ENCODE measurements at places on chromosomes 5 and 9. TPM values are rescaled to one million over a fixed set of nuclear protein-coding genes. Genes with fewer than 3 reads are reported as not detected.

DNA sequence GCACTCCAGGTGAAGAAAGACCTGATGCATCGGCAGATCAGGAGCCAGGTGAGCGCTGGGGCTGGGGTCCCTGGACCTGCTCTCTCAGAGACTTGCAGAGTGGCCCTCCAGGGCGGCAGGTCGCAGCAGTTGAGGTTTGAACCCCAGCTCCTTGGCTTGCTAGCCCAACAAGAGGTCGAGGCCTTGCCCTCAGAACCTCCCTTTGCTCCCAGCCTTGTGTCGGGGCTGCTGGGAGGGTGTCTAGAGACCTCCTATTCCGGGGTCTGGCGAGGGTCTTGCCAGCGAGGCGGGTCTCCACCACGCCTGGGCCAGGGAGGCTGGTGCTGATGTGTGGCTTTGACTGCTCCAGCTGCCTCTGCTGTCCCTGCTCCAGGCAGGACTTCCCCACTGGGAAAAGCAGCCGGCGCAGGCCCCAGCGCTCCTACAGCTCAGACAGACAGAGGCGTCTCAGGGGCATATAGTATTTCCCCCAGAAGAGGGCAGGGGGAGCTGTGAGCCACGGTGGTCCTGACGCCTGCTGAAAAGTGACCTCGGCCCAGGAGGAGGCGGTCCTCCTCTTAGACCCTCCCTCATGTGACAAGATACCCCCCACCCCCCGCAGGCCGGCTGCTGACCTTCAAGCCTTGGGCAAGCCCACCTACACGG lies 38.3 kb downstream of the LRSAM1 start:
- no peak for DNase-seq

DNA sequence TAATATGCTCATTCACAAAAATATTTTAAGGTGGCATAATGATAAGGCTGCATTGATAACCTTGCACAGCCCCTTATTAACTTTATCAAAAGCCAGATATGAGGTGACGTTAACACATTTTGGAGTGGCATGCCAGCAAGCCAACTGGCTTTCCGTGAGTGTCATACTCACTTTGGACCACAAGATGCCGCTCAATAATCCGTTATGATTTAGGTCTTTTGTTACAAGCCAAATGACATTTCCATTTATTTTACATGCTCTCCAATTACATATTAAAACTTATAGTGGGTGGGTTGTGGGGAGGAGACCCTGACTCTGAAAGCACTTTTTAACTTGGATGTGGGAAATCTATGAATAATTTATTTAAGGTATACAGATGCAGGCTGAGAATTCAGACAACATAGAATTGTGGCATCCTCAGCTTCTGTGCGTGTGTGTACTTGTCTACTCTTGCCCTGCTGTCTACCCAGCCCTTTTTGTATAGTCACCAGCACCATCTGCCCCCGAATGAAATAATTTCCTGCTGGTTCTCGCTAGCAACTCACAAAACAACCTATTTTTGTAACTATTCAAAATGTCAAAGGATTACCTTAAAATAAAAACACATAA lies 305.1 kb downstream of the PSAT1 start:
- no peak for DNase-seq

GRCh38 chr9:16597136-16597535 lies 273.3 kb downstream of the BNC2 start:
- DNase-seq: no peak

DNA sequence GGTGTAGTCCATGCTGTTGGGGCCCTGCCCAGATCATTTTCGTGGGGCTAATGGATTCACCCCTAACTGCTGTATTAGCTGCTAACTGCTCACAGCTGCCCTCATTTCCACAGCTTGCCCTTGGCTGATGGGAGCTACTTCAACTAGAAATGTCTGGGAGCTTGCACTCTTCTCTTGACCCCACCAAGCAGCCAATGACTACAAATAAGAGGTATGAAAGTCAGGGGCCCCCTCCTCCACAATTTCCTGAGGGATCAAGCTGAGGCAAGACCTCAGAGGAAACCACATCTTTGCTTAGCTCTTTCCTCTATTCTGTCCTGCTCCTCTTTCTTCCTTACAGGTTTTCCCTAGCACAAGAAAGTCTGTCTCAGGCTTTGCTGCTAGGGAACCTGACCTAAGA lies 397.5 kb downstream of the MLLT3 start:
- no peak for DNase-seq

DNA sequence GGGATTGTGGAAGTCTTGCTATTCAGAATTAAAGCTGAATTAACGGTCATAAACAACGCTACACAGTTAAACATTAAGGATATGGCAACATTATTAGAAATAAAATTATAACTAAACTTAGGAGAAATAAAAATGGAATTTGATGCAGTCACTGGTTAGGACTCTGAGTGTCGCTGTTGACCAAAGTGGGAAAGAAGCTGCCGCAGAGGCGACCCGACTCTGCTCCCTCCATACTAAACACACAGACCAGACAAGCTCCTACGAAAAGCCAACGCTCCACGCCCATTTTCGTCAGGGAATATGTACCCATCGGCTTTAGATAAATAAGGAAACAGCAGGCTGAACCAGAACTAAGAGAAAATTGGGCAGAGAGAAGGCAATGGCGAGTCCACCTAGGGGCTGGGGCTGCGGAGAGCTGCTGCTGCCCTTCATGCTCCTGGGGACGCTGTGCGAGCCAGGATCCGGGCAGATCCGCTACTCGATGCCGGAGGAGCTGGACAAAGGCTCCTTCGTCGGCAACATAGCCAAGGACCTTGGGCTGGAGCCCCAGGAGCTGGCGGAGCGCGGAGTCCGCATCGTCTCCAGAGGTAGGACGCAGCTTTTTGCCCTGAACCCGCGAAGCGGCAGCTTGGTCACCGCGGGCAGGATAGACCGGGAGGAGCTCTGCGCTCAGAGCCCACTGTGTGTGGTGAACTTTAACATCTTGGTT lies at the start of gene PCDHGA5:
PCDHGA5 (plus strand) TSS at position 211 of the 709 bp plus-strand sequence; CDS start at position 380, 169 bp downstream.
- DNase-seq: no peak

GRCh38 chr9:111272581-111272980 lies 57.4 kb downstream of the OR2K2 start:
- DNase-seq: no peak

DNA sequence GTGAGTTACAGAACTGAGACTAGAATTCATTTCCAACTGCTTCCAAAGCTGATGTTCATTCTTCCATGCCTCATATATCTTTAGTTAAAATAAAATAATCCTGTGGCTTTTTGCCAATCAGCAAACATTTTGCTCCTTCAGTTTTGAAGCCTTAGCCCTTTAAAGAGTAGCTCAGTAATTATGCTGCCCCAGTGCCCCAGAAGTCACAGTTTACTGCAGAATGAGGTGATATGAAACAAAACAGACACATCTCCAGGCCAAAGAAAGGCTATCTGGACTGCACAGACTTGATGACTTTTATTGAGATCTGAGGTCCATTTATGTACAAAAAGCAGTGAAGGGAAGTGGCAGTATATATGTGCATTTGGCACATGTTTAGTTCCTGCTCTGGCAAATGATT lies 285.8 kb upstream of the ZNF462 start:
- DNase-seq: no peak

DNA sequence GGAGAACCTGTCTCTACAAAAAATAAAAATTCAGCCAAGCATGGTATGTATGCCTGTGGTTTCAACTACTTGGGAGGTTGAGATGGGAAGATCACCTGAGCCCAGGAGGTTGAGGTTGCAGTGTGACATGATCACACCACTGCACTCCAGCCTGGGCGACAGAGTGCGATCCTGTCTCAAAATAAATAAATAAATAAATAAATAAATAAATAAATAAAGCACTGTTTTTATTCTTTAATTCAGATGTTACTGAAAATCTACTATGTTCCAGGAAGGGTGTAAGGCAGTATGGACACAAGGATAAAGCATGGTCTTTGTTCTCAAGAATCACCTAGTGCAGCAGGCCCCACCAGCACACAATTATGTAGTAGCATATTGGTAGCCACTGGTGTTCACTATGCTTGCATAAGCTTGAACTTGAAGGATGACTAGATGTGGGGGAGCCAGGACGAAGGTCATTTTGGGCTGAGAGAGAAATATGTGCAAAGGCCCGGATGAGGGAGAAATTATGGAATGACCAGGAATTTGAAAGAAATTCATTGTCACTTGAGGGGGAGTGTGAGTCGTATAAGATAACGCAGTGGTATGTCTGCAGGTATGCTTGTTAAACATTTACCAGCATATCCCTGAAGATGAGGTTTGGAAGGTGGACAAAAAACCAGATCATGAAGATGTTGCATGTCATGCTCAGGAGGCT lies 70.2 kb upstream of the CD180 start:
- DNase-seq: no peak

TMEM215 gene
- total RNA-seq: not detected

DNA sequence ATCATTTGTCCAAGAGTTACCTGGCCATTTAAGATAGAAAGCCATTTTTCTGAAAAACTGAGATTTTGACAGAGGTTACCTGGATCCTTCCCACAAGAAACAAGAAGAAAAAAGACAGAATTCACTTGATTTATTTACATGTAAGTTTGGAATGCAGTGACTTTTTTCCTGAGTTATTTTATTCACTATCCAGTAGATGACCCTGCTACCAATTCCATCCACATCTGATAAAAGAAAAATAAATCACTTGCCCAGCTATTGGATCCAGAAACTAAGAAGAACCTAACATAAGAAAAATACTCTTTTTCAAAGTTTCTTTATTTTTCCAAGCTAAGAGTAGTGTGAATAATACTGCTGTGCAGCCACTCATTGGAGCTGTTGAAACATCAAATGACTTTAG lies 275.2 kb downstream of the CETN3 start:
- no peak for DNase-seq

- DNase-seq: no peak
Measured at GRCh38 chr9:95175523-95175922, 142.0 kb downstream of the FANCC start.

- no peak for DNase-seq
Measured at GRCh38 chr9:6230037-6230780, 14.6 kb downstream of the IL33 start.

ZBED3 gene
- 0.48 TPM for total RNA-seq

NDUFA8 gene
- 45.4 TPM for total RNA-seq

DNA sequence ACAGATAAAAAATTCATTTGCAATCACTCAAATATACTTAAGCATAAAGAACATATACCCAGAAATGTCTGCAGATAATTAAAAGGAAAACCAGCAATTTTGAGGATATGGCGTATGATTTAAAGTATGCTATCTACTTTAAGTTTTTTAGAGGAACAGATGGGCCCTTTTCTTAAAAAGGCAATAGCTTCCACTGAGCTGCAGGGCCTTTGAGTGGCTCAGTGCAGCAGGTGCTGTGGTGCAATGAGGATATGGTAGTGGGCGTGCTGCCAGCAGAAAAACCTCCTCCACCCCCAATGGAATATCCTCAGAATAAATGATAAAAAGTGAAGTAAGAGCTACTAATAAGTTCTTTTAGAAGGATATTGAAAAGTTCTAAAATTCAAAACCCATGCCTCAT lies 814.5 kb downstream of the MTRR start:
- DNase-seq: no peak

GRCh38 chr5:146232223-146232622 lies 28.8 kb downstream of the RBM27 start:
- DNase-seq: no peak

QSOX2 gene
- total RNA-seq: 25.4 TPM

SLC36A3 gene
- not detected for total RNA-seq

DNA sequence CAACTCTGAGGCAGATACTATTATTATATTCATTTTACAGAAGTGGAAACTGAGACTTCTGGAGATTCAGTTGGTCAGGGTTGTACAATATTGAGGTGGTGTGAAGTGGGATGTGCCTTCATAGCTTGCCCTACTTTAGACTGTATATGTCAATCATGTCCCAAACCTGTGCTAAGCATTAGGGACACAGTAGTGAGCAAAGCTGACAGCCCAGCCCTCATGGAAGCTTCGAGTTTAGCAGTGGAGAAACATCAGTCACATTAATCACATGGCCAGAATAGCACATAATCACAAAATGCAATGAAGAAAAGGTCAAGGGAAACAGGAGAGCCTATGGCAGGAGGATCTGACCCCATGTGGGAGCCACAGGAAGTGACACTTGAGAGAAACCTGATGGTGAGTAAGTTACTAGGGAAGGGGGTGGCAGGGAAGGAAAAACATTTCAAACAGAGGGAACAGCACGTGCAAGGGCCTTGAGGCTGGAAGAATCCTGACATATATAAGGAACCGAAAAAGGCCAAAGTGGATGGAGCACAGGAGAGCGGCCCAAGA lies 20.5 kb upstream of the RALGPS1 start:
- DNase-seq: no peak

LSM11 gene
- 8.7 TPM for total RNA-seq

- DNase-seq: no peak
Measured at GRCh38 chr9:93562157-93562556, 14.2 kb upstream of the PHF2 start.

DNA sequence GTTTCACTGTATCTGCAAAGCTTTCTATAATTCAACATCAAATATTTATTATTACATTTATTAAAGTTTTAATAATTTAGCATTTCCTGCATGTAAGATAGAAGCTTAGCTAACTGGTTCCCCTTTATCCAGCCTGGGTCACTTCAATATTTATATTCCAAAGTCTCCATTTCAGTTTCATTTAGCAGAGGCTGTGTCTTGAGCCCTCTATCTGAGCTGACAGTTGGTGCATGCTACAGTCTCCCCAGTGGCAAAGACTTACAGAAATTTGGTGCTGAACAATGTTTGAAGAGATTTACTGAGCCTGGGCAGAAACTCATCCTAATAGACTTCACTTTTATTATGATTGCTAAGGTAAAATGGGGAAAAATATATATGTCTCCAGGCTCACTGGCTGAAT lies 279.1 kb downstream of the TRIM32 start:
- DNase-seq: no peak

DNA sequence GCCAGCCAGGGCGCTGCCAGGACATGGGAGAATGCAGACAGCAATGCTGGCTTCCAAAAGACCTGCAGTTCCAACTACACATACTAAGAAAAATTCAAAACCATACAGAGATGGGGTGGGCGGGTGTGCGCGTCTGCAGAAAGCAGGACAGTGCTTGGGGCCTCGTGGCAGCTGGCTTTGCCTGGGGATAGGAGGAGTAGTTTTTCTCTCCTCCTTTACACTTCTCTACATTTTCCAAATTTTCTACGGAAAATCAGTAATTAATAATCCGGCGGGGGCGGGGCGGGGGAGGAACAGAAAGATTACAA lies 43.6 kb upstream of the SARDH start:
- no peak for DNase-seq

DNA sequence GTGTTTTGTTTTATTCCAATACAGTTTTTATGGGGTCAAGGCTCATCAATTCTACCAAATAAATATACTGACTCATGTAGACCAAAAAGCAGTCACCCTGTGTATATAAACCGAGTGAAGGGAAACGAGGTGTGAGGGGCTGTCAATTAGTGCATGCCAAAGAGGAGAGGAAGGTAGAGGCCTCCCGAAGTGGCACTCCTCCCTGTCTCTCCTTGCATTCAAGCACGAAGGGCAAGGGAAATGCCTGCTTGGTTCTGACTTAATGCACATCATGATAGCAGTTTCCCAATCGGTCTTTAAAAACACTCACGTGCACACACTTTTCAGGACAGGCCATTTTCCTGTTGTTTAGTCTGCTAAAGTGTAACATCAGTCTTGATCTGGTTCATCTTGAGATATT lies 125.6 kb upstream of the SLCO6A1 start:
- no peak for DNase-seq
